Stimulated activated CD4-positive, alpha-beta T cell treated with anti-CD3 and anti-CD28 coated beads, Interleukin-12 subunit alpha, Interleukin-12 subunit beta, amount 100 ng/mL, for 48 hours (primary cell): ENCODE measurements at places on chromosomes 16 and 17.

DNA sequence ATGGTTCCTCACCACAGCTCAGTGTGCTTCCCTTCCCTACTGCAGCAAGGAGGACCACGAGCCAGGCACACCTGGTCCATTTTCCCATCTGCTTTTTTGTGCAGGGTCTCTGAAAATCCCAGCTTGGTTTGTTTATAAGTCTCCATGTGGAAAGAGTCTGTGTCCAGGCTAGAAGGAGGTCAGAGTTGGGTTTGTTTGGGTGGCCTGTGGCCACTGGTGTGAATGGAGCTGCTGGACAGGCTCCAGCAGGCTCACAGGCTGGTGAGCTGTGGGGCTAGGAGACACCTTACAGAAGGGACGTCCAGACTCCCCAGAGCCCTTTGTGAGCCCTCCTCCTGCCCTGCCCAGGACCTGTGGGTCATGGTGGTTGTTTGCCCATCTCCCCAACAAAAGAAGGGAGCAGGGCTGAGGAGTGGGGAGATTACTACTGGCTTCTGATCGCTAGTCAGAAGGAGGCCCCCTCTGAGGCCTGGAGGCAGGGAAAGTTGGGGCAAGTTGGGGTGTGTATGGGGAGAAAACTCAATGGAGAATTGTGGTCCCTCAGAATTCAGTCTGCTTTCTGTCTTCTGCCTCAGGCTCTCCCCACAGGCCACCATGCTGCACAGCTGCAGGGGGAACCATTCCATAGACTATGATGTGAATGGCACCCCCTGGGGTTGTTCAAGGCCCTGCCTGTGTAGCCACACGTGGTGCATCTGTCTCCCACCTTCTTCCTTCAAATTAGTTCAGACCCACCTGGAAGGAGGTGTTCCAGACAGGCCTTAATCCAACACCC, 4.1 kb downstream of the RARA start:
- no peak for DNase-seq

GRCh38 chr16:3362931-3363330, 7.2 kb downstream of the OR2C1 start:
- DNase-seq: no peak

GRCh38 chr16:87926246-87927194, 9.8 kb downstream of the CA5A start:
- DNase-seq: no peak

- DNase-seq: no peak
These were observed 69.3 kb downstream of the CRISPLD2 start for GRCh38 chr16:84889066-84889465.

DNA sequence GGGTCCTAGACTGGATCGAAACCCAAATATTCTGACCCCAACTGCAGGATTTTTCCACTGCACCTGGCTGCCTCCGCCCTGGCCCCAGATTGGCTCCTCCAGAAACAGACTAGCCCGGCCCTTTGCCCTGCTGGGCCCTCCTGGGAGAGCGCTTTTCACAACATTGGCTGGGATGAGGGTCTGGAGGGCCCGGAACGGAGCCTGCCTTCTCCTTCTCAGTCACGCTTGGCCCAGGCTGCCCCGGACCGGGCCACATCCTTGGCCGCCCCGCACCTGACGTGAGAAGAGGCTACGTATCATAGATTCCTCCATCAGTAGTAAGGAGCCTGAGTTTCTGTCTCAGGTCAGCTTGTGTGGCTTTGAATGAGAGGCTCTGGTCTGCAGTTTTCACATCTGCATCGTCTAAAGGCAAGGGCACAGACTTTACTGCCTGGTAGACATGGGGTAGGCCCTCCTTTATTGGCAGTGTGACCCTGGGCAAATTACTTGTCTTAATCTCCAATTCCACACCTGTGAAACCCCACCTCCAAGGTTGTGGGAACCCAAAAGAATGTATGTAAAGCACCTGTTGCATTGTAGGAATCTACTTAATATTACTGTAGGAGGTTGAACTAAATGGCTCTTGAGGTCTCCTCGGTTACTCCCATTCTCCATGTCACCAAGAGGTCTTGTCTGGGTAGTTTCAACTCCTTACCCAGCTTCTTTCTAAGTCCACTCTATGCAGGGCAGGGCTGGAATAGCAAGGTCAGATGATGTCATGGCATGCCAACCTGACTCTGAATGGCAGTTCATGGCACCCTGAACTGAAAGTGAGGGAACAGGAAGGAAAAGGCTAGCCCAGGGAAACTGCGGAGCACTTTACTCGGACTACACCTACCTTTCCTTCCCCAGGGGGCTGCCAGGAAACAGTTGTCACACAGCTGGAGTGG, 661 bp downstream of the LRRC3C start:
- DNase-seq: no peak

DNA sequence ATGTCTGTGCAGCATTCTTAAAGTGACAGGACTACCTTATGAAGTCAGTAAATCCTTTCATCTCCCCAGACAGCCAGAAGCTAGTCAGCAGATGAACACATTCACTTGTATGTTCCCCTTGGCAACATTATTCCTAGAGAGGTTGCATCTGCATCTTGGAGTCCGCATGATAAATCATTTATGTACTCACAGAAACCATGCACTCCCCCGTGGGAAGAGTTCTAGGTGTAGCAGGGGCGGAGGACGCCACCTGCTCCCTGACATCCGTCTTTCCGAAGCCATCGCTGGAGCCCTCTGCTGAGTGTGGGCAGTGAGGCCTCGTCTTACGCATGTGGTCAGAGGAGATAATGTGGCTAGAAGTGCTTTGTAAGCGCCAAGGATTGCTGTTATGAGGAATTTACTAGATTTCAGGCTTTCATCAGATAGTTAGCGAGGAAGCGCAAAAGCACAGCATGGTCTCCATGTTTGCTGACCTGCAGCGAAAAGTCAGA, 144.5 kb downstream of the RPTOR start:
- DNase-seq: no peak

DNA sequence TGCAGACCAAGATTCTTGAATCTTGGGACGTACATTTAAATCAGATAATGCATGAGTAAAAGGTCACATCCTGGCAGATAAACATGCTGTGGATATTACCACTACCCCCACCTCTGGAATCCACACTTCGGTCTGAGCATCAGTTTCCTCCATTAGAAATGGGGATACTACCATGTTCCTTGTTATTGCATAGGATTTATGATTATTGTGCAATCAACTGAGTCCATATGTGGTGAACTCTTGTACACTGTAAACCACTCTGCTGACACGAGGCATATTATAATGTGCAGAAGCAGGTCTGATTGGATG, 108.7 kb downstream of the VAT1L start:
- DNase-seq: no peak
